NCI-H2107 (cell line): ENCODE measurements at places on chromosomes 12 and 14.

GRCh38 chr12:62190689-62191490, 69.3 kb upstream of the USP15 start:
- no peak for DNase-seq

GRCh38 chr14:42307239-42307825, 700.7 kb downstream of the LRFN5 start:
- no peak for DNase-seq

GRCh38 chr12:64029013-64029857, 184.7 kb downstream of the SRGAP1 start:
- no peak for DNase-seq

GRCh38 chr12:74559728-74560127, 22.1 kb downstream of the ATXN7L3B start:
- no peak for DNase-seq

DNA sequence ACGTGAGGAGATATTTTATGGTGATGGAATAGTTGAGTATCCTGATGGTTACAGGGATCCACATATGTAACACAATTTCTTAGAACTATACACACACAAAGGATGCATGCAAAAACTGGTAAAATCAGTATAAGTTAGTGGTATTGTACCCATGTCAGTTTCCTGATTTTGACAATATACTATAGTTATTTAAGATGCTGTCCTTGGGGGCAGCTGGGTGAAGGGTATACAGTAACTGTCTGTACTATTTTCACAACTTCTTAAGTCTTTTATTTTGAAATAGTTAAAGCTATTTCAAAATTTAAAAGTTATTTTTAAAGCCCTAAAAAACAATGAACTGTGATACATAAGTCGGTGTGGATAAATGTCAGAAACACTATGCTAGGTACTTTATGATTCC, 24.5 kb upstream of the POLR3B start:
- DNase-seq: no peak

GRCh38 chr12:2937500-2937899, 21.7 kb upstream of the TEAD4 start:
- no peak for DNase-seq

DNA sequence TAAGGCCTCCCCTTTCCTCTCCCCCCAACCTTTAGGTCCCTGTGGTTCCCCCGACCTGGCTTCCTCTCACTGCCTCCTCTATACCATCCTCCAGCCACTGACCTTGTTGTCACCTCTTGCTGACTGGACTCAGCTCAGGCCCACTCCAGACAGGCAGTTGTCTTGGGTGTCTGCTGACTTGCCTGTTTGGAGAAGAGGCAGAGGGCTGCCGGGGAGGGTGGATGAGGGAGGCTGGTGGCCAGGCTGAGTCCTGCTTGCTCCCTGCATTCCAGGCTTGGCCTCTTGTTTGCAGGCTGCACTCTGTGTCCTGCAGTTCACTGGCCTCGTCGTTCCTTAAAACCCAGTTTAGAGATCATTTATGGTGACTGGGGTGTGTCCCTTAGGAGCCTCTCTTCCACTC, 31.0 kb upstream of the RD3L start:
- DNase-seq: no peak

DNA sequence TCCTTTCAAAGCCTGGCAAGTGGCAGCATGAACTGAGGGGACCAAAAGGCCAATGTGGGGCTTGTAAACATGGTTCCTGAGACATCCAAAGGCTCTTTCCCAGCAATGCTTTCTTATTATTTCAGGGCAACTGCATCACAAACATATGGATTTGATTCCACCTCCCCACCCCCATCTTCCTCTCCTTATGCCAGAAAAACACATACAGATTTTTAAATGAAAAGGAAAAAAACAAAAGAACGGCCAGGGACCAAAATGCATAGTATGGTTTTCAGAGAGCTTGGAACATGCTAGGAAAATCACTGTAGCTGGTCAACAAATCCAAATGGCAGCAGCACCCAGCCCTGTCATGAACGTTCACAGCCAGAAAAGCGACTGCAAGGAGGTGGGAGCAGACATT, 167.6 kb downstream of the ANO2 start:
- no peak for DNase-seq

GRCh38 chr14:45123271-45123670, 11.0 kb downstream of the FKBP3 start:
- DNase-seq: no peak

- DNase-seq: no peak
These were observed 416.0 kb downstream of the LRIG3 start for GRCh38 chr12:58504143-58504938.

DNA sequence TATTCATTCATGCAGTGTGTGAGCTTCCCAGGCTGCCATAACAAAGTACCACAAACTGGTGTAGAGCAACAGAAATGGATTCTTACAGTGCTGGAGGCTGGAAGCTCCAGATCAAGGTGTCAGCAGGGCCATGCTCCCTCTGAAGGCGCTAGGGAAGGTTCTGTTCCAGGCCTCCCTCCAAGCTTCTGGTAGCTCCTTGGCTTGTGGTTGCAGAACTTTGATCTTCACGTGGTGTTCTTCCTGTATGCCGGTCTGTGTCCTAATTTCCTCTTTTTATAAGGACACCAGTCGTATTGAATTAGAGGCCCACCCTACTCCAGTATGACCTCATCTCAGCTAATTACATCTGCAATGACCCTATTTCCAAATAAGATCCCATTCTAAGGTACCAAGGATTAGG, 3.1 kb downstream of the OTUB2 start:
- no peak for DNase-seq

DNA sequence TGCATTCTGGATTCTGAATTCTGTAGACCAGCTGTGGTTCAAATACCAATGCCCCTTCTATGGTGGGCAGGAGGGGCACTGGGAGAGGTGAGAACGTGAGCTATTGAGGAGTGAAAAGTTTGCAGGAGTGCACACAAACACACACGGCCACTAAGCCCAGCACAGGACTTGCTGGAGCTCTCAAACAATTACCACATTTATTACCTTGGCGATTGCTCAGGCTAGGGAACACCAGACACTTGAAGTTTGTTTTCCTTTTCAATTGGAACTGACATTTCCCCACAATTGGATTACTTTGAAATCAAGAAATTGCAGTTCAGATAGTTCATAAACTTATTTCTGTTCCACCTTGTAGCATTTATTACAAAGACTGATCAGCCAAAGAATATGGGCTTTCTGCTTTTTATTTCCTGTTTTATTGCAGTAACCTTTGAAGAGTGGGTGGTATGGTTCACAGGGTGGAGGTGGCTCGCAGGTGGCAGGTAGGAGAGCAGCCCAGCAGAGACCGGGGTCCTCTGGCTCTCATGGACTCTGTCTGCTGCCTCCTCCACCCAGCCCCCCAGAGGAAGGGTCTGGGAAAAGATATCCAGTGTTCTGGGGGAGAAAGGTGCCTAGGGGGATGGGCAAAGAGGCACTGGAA, 429.8 kb upstream of the CCDC196 start:
- DNase-seq: no peak

- DNase-seq: no peak
These were observed 637.0 kb upstream of the TBX3 start for GRCh38 chr12:115320967-115321366.

DNA sequence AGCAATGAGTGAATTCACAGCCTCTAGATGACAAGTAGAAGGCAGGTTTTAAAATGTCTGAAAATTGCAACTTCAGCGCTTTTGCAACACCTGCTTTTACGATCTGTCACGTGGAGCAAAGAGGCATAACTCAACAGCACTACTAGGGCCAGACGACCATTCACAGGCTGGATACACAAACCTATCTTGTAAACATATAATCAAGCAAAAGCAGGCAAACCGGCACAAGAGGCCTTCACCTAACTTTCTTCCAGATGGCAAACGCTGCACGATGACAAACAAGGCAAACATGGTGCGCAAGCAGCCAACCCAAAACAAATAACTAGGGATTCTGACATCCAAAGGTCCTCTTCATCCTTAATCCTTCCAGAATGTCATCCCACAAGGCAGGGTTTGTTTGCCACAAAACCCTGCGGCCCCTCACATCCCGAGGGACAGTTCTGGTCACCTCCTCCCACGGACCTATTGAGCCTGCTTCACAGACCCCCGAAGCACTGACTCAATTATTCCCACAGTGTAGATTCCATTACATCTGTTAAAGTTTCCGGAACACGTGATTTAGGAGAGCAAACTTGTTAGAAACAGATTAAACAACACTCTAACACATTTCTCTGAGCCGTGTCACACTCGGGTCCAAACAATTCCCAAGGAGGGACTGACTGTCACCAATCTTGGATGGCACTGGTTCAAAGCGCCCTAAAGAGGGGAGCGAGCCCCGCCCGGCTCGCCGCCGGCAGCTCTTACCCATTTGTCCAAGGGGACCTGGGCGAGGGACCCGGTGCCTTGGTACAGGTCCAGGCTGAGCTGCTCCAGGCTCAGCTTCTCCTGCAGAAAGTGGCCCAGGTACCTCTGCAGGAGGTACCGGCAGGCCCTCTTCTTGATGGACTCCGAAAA, 823 bp downstream of the ATG2B start:
- DNase-seq: peak; percentile 54

GRCh38 chr12:67804168-67804567, 155.6 kb downstream of the DYRK2 start:
- DNase-seq: no peak

DNA sequence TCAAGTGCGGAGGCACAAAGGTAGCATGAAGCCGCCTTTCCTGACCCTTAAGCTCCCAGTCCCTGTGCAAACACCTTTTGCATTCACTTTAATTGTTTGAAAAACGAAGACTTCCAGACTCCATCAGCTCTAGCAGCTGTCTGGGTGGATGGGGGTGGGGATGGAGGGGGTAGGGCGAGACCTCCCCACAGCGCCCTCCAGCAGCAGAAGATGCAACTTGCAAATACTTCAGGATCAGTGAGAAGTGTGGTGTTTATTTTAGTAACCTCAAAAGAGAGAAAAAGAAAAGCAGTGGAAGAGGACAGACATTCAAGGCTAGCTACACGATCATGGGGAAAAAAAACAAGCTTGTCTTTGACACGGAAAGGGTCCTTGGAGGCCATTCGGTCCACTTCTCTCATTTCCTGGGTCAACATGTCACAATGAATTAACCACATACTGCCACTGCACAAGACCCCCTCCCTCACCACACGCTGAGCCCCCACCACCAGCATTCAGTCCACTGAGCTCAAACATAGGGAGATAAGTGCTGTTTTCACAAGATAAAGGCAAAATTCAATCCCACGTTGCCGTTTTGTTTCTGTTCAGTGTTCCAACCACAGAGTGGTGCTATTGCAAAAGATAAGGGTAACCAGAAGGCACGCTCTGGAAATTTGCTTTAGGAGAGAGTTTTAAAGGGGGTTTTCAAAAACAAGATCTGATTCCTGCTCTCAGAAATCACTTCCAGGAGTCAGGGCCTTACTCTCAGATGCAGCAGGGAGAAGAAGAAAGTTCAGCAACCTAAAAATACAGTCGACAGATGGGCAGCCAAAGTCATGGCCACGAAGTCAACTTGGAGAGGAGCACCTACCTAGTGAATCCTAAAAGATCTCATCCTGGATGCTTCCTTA, 3.3 kb upstream of the NTF3 start:
- peak; percentile 71 for DNase-seq

- DNase-seq: no peak
These were observed 14.0 kb upstream of the TBX3 start for GRCh38 chr12:114697741-114698565.

- DNase-seq: no peak
These were observed 64.5 kb upstream of the USP44 start for GRCh38 chr12:95615749-95616148.

DNA sequence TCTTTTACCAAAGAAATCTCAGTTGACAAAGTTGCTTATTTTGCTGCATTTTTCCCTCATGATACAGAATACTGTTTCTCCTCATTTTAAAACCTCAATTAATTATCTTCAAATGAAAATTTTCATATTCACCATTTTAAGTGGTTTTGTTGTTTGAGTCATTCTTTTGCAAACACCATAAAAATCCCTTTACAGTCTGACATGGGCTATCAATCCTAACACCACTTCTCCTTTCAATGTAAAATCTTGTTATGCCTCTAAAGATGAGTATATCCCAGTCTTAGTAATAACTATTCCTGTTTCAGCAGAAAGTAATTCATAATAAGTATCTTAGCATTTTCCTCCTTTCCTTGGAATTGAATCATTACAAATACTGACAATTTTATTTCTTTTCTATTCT, 192.2 kb downstream of the SYT1 start:
- no peak for DNase-seq

DNA sequence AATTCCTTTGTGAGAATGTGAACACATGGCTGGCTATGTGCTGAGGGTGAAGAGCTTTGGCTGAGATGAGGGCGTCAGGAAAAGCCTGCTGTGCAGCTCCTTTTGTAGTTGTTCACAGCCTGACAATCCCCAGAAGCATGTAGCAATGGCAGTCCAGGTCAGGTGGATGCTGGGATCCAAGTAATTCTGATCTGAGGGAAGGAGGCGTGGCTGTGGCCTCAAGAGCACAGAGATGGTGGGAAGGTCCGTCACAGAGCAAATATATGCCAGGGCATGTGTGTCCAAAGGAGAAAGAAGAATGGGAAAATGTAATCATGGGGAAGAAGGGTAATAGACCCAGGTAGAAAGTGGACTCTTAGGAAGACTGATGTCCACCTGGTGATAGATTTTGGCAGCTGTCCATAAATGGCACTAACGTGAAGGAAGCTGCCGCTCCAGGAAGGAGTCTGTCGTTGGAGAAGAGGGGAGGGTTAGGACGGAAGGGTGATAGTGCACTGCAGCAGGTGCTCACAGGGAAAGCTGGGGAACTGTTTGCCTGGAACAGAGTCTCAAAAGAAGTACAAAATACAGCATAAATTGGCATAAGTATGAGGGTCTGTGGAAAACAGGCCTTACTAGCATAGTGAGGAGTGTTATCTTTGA, 13.8 kb downstream of the MGST1 start:
- DNase-seq: no peak

DNA sequence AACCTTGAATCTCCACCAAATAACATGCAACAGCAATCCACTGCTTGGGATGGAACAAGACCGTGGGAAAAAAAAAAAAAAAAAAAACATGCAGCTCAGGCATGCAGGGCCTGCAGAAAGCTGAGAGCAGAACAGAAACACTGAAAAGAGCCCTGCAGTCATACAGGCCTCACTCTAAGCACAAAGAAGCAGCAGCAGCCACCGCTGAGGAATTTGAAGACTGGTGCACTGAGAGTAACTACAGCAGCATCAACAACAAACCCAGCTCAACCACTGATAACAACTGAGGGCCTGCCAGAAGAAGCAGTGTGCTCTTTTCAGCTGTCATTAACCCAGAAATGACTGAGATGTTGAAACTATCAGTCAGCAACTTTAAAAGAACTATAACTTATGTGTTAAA, 354.7 kb upstream of the TMTC1 start:
- DNase-seq: no peak

DNA sequence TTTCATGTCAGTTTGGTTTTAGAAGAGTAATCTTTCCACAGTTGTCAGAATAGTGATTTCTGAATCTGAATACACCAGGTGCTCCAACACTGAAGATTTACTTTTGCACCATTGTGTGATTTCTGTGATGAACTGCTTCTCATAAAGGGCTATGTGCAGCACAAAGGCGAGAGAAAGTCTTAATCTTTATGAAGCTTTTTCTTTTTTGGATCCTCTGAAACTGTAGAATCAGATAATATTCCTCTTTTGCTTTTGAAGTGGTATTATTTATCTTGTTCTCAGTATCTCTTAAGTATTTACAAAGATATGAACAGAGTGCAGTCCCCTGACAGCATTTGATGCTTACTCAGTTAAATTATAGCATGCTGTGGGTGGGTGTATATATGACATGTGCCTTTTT, 207.8 kb downstream of the NAV3 start:
- DNase-seq: no peak

- no peak for DNase-seq
These were observed 68.2 kb upstream of the CLMN start for GRCh38 chr14:95387826-95388445.

GRCh38 chr12:96720363-96720705, 186.7 kb upstream of the NEDD1 start:
- DNase-seq: peak; percentile 12

GRCh38 chr14:32343926-32344430, 14.9 kb downstream of the AKAP6 start:
- no peak for DNase-seq
